ENCODE measurements at places on chromosomes 7 and 10.

DNA sequence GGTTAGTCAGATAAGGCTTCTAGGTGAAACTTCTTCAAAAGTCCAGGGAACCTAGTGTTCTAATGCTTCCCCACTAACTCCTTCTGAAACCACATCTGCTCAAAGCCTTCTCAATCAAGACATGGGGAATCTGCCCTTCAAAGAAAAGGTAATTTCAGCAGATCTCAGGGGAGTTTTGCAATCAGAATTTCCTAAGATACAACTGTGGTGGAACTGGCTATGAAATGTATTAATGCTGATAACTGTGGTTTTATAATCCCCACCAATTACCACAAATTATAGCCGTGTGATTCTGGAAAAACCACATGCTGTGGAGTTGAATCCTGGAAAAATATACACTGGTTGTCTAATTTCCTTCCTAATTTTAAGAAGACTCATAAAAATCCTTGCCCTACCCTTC, 233.8 kb downstream of the SORCS1 start:
- no peak for DNase-seq

- no peak for DNase-seq
These were observed 436.8 kb upstream of the GALNT17 start for GRCh38 chr7:70694971-70695794.

DNA sequence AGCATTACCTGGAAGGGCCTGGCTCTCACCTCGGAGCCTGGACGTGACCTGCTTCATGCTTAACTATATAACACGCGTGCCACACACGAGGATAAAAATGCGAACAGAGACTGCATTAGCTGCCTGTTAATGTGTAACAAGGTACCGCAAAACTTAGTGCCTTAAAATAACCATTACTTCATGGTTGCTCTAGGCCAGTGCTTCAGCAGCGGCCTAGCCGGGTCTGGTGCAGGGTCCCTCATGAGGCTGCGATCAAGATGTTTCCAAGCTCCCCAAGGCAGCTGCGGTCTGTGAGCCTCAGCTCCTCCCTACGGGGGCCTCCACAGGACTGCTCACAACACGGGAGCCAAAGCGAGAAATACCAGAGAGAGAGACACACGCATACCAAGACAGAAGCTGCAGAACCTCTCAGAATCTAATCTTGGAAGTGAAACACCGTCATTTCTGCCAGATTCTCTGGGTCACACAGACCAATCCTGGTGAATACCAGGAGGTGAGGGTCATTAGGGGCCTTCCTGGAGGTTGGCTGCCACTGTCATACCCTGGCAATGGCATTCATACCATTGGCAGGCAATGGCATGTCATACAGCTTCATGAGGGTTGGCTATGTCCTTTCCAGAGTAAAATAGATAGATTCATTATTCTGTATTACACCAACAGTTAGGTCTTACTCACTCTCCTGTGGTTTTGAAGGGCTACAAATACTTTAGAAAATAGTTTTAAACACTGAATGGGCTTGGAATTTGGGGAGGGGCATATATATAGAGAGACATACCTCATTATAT, 94.5 kb downstream of the HIPK2 start:
- no peak for DNase-seq

- DNase-seq: no peak
These were observed 67.7 kb downstream of the GRK5 start for GRCh38 chr10:119275085-119275484.

DNA sequence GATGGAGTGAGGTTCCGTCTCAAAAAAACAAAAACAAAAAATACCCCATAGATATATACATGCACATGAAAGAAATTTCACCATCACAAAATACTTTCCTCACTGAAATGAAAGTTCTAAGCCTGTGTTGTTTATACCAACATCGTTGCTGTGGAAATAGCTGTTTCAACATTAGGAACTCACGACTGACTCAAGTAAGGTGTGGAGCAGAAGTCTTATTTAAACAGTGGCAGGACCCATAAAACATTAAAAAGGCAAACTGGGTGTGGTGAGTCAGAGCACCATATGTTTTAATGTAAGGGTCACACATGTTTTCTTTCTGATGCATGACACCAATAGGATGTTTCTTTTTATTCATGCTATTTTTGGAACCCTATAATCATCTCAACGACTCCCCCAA, 48.3 kb downstream of the BAIAP2L1 start:
- DNase-seq: no peak

DNA sequence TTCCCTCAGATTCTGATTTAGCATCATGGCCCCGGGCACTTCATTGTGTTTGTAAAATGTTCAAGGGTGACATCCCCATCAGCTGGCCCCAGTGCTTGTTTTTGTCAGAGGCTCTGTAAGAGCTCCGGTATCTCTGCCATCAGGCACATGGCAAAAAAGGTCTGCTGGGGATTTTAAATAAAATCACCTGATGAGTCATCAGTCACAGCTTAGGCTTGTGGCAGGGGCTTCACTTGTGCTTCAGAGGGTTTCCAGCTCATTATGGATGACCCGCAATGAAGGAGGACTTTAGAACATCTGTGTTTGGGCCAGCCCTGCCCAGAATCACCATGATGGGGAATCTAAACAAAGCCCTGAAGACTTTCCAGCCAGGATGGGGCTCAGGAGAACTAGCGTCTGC, 259.9 kb downstream of the ZEB1 start:
- no peak for DNase-seq

GRCh38 chr7:96800122-96800521, 90.5 kb upstream of the SEM1 start:
- DNase-seq: no peak

- no peak for DNase-seq
These were observed 17.4 kb upstream of the SVIL start for GRCh38 chr10:29652192-29652591.
